ENCODE measurements at places on chromosomes 6 and 20. TPM values are rescaled to one million over a fixed set of nuclear protein-coding genes. Genes with fewer than 3 reads are reported as not detected.

Gene RAET1G
- not detected for total RNA-seq

Gene VSX1
- not detected for total RNA-seq

Gene ATP6V1G2
- 0.17 TPM for total RNA-seq

Gene CYP39A1
- 0.22 TPM for total RNA-seq

Gene ACOT13
- total RNA-seq, result 4.6 TPM

Gene DCDC2
- total RNA-seq, result not detected

Gene STX7
- 57.8 TPM for total RNA-seq

Gene AVP
- total RNA-seq, result not detected

Gene LINC00237
- total RNA-seq, result not detected

Gene ZNF133
- 14.5 TPM for total RNA-seq

Gene BPI
- total RNA-seq, result not detected

Gene MYBL2
- total RNA-seq, result 2.6 TPM

Gene PM20D2
- 2.4 TPM for total RNA-seq
